Endothelial cell of umbilical vein (primary cell): ENCODE measurements at places on chromosomes 7 and 10. TPM values are rescaled to one million over a fixed set of nuclear protein-coding genes. Genes with fewer than 3 reads are reported as not detected.

DNA sequence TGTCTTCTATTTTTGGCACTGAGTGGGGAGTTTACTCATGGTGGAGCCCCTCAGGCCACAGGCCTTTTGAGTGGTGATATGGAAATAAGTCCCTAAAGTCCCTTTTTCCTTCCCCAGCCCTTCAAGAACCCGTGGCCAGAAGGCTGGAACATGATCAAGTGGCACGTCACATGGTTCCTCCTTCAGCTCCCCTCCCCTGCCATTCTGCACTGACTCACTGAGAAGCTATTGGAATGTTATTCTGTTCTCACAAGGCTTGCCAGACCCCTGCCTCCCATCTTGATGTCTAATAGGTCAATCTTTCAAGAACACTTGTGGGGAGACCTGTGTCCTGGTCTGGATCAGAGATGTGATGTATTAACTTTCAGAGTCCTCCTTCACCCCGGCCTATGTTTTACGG, 279.8 kb downstream of the SEC23IP start:
- no peak for DNase-seq

- no peak for DNase-seq
Measured at GRCh38 chr10:11170574-11170973, 152.9 kb downstream of the CELF2 start.

The PRLHR gene
- not detected in 2 replicates for polyA plus RNA-seq

- peak; percentile 56 for DNase-seq
Measured at GRCh38 chr7:111238886-111239285, 148.0 kb downstream of the LRRN3 start.

The GHRHR gene
- not detected in 2 replicates for polyA plus RNA-seq

GRCh38 chr10:94353336-94353735, 9.4 kb downstream of the NOC3L start:
- no peak for DNase-seq

The CYP2C19 gene
- polyA plus RNA-seq, result not detected in 2 replicates

The COL17A1 gene
- polyA plus RNA-seq, result 0.11 and 0.57 TPM in 2 replicates

The TLX1 gene
- 0.10 TPM in 1 of 2 replicates, not detected in the other for polyA plus RNA-seq

The SLC18A3 gene
- 0.03 TPM in 1 of 2 replicates, not detected in the other for polyA plus RNA-seq

- DNase-seq, result no peak
Measured at GRCh38 chr10:88586462-88586861, at the start of gene LIPJ. TSS of gene LIPJ (plus strand) at chr10:88586762. CDS start at chr10:88590688, 3,926 bp downstream.

The IFIT5 gene
- 0.97 and 1.0 TPM in 2 replicates for polyA plus RNA-seq

GRCh38 chr10:47457826-47458225, 26.1 kb downstream of the ANXA8 start:
- no peak for DNase-seq

DNA sequence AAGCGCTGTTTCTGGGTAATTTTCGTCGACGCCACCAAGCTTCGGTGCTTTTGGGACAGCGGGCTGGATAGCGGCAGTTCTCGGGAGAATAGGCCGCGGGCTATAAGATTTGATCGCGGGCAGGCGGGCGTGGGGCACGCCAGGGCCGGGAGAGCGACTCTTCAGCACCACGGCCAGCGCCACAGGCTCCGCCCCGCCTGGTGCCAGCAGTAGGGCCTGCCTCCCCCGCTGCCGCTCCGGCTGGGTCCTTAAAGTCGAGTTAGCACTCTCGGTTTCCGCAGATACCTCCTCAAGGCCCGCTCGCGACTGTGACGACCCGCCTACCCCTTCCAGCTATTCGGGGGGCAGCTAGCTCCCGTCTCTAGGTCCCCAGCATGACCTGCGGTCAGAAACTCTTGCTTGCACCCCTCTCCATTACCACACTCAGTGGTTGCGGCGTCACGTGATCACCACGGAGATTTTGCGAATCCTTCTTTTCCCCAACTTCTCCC, 9.4 kb downstream of the NXPH1 start:
- peak; percentile 32 for DNase-seq

- DNase-seq, result no peak
Measured at GRCh38 chr10:70433581-70434280, 7.8 kb downstream of the NODAL start.
